T-helper 17 cell (primary cell): ENCODE measurements at places on chromosomes 4 and X.

DNA sequence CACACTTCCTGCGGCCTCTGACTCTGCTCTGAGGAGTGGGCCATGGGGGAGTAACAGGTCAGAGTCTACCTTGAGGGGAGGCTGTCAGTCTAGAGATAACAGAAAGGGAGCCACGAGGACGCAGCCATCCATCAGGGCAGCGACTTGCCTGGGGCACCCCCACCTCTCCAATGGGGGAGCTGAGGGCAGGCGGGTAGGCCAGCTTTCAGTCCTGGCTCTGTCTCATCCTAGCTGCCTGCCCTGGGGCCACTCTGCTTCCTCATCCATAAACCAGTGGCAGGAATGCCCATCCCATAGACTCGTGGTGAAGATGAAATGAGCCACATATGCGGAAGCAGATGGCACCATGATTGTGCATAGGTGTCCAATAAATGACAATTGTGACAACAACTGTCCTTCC, 13.2 kb downstream of the MAGED2 start:
- no peak for DNase-seq

GRCh38 chr4:147368948-147369347, 111.9 kb upstream of the EDNRA start:
- no peak for DNase-seq

DNA sequence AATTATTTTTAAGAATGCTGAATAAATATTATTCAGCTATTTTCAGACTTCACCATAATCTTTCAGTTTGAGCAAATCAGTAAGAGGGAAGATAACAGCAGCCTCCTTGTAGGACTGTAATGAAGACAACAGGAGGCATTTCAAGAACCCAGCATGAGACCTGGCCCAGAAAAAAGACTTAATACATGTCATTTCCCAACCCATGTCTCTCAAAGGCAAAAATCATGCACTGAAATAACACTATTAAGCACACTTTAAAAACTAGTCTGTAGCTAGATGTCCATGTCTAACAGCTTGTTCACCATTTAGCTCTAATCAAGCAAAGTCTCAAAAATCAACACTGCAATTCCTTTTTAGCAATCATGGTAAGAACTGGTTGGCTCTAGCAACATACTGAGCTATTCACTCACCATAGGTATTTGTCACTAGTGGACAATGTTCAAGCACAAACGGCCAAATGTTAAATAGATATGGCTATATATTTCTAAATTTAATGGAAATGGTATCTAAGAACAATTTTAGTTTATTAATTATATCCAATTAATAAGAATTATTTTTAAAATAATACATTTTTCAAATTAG, 109.9 kb downstream of the WDFY3 start:
- DNase-seq, result no peak

DNA sequence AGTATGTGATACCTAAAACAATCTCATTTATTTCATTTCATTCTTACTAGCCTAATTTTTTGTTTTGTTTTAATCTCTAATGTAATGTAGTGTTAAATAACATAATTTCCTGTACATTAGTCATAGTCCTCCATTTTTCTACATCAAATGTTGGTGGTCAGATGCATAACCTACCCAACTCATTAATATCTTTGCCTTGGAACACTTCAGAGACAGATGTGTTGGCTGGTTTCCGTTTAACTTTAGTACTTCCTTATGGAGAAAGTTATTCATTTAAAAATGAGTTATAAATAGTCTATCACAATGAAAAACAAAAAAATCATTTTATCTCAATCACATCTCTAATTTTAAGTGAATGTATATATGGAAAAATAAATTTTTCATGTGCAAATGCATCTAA, 190.2 kb downstream of the ANTXR2 start:
- no peak for DNase-seq

GRCh38 chr4:112818594-112818965, 181.6 kb downstream of the LARP7 start:
- no peak for DNase-seq

DNA sequence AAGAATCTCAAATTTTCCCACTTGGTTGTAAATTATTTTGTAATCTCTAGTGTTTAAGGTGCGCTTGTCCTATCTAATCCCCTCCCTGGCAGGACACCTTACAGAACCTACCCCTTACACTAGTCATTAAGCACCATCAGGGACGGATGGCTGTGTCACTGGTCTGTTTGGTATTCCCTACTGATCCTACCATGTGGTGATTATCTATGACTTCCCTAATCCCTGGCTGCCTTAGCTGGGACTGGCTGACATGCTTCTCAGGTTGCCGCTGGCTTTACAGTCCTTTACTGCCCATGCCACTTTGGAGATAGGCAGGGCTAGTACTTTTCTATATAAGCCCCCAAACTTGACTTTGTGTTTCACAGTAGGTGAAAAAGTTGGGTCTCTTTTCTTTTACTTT, 58.6 kb downstream of the ELOVL6 start:
- no peak for DNase-seq
